Hematopoietic multipotent progenitor cell treated with erythropoietin and hydrocortisone succinate and interleukin-3 and kit ligand, for 4 days (in vitro differentiated cells): ENCODE measurements at places on chromosomes 12 and 14.

DNA sequence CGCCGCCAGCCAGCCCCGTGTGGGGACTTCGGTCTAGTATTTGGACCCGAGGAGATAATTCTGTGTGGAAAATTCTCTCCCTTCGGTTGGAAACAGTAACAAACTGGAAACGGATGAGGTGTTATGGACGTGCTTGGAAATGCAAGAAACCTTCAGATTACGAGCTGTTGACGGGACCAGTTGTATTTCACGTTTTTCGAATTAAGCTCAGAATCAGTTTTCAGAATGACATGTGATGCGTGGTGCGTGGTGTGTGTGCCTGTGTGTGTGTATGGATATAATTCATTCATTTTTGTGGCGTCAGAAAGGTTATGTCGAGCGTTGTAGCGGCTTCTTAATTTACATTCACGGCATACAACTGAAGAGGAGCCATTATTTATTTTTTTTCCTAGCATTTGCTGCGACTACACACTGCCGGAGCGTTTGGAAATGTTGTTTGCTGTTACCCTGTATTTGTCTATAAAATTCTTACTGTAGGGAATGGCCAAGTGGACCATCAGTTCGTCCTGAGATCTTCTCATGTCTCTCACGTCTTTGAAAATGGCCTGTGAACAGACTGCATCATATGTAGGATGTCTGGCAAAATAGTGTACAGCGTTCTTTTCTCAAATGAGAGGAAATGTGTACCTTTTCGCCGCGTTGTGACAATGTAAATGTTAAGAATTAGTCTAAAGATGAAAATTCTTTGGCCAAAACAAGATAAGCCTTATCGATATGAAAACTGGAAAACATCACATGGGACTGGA, 1.3 kb downstream of the TRAF3 start:
- DNase-seq: peak; percentile 60

DNA sequence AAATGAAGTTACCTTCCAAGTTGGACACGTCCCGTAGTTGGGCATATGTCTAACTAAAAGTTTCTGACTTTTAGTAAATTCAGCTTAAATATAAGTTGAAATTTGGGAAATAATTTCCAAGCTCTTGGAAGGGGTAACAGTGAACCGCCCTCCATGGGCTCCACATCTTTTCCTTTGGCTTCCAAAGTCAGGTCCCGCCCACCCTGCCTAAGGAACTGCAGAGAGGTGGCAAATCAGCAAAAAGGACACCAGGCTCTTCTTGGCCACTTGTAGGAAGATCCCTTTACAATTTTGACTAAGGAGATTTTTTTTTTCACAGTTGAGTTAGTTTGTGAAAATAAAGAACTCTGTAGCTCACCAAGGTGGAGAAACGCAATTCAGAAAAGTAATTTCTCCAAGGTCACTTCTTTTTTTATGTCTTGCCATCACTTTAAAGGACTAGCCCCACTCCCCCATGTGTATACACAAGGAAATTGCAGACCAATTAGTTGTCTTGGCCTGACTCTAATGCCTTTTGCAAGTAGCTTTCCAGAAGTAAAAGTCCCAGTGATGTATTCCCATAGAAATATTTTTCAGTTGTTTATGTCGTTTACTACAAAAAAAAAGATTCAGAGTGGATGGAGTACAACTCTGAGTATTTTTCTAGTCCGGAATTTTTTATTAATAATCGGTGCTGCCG, 181.2 kb downstream of the PELI2 start:
- no peak for DNase-seq

DNA sequence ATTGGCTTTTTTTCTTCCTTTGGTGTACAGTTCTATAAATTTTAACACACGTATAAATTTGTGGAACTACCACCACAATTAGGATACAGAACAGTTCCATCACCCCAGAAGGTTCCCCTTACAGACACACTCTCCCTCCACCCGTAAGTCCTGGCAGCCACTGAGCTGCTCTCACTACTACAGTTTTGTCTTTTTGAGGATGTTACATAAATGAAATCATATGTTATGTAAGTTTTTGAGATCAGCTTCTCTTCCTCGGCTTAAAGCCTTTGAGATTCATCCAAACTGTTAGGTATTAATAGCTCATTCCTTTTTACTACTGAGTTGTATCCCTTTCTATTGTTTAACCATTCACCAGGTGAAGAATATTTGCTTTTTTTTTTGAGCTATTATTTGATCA, 74.3 kb upstream of the SLC24A4 start:
- no peak for DNase-seq

DNA sequence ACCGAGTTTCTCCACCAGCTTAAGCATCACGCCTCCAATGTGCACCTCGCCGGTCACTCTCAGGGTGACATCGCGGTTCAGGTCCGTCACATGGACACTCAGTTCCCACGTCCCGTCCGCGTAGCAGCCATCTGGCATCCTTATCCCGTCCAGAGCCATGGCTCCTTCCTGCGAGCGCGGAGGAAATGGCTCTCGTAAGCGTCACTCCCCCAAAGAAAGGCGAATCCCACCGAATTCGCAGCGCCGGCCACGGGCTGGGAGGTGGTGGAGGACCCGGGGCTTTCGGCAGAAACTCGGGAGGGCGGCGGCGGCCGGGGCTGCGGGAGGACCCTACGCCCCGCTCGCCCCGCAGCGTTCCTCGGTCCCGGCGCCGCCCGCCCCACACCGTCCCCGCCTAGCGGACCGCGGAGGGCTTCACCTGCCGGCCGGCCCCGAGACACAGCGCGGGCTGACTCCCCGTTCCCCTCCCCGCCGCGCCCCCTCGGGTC, 396 bp downstream of the FERMT2 start:
- DNase-seq: peak; percentile 14

DNA sequence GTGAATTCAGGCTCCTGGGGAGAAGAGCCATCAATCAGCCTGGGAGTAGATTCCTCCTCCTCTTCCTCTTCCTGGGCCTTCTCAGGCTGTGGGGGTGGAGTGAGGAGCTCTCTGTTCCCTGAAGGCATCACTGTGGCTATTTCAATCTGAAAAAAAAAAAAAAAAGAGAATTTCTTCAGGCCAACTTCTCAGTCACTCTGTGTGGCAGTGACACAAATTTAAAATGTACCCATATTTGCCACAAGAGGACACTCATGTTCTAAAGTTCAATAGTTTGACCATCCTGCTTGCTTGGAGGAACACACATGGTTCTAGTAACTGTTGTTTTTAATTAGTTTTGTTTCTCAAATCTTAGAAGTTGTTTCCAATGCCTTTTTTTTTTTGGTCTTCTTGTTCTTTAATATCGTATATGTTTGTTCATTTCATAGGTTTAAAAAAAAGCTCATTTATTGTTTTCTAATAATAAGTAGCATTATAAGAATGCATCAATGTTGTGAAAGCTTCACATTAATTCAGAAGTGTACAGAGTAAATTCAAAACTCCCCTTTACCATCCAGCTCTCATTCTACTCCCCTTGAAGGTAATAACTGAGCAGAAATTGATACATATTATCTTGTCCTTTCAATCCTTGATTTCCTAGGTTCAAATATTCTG, 23.3 kb upstream of the CCER1 start:
- peak; percentile 73 for DNase-seq

DNA sequence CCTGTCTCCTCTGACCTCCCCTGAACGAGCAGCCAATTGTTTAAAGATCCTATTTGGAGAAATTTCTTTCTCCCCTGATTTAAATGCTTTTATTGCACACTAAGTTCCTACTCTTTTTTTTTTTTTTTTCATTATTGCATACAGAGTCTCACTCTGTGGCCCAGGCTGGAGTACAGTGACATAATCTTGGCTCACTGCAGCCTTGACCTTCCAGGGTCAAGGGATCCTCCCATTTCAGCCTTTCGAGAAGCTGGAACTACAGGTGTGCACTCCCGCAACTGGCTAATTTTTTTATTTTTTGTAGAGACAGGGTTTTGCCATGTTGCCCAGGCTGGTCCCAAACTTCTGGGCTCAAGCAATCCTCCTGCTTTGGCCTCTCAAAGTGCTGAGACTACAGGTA, 5.2 kb upstream of the P2RX7 start:
- no peak for DNase-seq

- DNase-seq: no peak
Observed at GRCh38 chr14:35020713-35021112, 25.4 kb upstream of the FAM177A1 start.
